Heart right ventricle (tissue), 16 donors: ENCODE measurements at places on chromosomes 6 and 20.

DNA sequence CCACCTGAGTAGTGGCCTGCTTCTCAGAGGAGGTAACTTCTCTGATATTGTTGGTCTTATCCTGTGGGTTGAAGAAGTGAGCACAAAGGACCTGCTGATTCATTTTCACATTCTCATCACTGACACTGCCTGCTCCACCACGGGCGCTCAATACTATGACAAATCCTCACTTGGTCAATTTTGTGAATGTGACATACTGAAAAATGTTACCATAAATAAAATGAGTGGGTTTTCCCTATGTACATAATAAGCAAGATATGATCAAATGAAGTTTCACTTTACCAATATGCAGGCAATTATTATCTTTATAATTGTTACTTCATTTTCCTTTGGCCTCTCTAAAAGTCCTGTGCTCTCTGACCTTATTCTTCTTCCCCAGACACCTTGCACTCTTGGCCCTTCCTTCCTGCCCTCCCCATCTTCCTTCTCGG, 71.5 kb upstream of the RIPOR2 start:
- DNase-seq: no peak

GRCh38 chr20:34703424-34704176, 544 bp upstream of the TP53INP2 start:
- DNase-seq: no peak

GRCh38 chr6:149140137-149140909, 177.2 kb upstream of the TAB2 start:
- DNase-seq: no peak

DNA sequence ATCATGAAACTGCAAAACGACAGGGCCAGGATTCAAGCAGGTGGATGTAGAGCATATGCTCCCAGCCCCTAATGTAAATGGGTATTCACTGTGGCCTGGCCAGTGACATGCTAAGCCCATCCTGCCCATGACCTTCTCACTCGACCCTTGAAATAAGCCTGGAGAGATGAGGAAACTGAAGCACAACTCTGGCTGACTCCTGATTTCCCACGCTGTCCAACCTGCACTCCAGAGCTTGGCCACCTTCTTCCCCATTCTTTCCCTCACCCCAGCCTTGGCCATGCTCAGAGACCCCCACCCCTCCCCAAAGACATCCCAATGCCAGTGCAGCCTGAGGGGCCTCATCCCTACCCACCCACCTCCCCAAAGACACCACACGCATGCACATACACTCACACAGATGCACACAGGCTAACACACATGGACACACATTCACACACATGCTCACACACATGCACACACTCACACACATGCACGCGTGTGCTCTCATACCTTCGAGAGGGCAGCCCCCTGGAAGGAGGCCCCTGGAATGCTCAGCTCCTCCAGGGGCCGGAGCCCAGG, 12.4 kb downstream of the TFEB start:
- no peak for DNase-seq

- no peak for DNase-seq
Observed at GRCh38 chr20:58656831-58657230, 5.7 kb downstream of the STX16 start.

DNA sequence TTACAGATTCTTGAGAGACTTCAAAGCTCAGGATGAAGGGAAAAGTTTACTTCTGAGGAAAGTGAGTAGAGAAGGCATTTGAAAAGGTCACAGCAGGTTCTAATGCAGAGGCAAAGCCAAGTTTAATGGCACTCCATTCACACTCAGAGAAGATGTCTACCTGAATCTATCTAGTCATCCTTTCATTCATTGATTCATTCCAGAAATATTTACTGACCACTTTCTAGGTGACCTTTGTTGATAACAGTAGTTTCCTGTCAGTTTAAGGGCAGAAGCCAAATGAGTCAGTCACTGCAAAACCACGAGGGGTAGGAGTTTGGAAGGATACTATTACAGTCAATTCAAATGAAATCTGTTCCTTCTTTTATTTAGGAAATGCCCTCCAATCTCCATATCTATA, 30.8 kb downstream of the FBXO5 start:
- DNase-seq: no peak

GRCh38 chr20:48034751-48035150, 249.5 kb upstream of the SULF2 start:
- no peak for DNase-seq

DNA sequence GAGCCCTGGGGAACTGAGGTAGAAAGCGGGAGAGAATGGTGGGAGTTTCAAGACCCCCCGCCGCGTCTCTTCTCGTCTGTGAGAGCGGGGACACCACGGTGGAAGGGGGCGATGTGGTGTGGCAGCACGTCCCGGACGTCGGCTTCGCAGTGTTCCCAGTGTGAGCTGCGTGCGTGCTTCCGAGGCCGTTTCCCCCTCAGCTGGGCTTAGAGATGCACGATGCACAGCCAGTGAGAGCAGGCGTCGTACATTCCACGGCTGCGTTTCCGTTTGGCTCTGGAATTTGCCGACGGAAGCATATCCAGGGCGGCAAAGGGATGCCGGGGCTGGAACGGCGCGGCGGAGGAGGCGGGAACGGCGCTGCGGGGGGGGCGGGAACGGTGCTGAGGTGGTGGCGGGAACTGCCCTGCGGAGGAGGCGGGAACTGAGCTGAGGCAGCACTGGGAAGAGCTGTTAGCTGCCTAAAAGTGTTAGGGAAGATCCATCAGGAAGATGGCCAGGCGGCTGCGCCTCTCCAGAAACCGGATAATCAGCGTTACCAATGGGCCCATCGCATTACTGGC, 37.7 kb downstream of the KIF25 start:
- DNase-seq: peak; percentile 74

- no peak for DNase-seq
Observed at GRCh38 chr6:148671085-148671484, 75.7 kb upstream of the UST start.

DNA sequence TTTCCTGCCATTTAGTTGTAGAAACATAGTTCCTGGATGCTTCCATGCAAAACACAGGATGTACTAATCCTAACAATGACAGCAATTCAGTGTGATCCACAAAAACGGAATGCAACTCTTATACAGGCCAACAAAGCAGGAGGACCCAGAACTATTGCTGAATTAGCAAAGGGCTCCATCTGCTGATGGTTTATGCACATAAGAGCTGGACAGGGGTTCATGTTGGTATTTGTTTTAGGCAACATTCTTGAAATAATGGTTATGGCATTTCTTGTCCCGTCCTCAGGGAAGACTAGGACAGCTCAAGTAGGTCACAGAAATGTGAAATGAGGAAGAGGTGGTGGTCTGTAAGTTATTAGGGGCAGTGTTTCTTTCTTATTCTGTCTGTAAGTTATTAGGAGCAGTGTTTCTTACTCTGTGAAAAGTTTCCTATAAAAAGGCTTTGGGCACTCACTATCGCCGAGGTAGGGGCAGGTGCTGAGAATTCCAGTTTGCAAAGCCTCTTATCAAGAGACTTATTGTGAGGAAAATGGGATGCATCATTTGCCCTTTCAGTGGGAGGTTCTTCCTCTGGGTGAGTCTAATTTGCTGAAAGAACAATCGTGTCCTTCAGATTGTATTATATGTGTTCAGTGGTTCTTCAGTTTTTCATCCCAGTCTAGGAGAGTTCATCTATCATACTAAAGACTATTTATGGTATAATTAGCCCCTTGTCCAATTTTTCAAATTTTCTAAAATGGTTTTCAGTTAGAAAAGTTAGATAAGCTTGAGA, 171.1 kb downstream of the MCHR2 start:
- DNase-seq: no peak
